Glomerular endothelial cell (primary cell): ENCODE measurements at places on chromosomes 5 and 9.
A peak's percentile ranks its signal among the peaks of the same experiment; 100 is the strongest.

DNA sequence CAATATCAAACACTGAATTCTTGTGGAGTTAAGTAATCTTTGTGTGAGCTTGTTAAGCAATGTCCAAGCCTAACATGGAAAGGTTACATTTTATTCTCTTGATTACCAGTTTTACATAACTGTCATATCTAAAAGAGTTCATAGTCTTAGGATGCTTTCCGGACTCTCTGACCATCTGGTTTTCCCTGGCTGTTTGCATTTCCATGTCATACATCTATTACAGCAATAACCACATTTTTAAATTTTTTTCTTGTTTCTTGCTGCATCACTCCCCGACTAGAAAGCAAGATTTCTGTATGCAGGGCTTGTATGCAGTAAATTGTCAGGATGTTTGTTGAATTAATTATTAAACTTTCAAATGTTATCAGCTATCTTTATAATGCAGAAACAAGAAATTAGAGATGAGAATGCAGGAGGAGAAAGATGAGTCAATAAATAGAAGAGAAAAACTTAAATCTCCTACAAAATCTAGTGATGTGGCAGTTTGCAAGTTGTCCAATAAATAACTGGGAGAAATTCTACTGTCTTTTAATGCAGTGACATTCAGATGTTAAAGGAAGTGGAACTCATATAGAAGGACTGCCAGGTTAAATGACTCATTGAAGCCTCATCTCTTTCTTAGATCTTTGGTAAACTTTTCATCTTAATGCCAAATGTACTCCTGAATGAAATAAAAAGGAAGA lies 179.6 kb upstream of the SGCD start:
- DNase-seq: no peak

GRCh38 chr5:27315363-27316270 lies 277.2 kb upstream of the CDH9 start:
- DNase-seq: no peak

DNA sequence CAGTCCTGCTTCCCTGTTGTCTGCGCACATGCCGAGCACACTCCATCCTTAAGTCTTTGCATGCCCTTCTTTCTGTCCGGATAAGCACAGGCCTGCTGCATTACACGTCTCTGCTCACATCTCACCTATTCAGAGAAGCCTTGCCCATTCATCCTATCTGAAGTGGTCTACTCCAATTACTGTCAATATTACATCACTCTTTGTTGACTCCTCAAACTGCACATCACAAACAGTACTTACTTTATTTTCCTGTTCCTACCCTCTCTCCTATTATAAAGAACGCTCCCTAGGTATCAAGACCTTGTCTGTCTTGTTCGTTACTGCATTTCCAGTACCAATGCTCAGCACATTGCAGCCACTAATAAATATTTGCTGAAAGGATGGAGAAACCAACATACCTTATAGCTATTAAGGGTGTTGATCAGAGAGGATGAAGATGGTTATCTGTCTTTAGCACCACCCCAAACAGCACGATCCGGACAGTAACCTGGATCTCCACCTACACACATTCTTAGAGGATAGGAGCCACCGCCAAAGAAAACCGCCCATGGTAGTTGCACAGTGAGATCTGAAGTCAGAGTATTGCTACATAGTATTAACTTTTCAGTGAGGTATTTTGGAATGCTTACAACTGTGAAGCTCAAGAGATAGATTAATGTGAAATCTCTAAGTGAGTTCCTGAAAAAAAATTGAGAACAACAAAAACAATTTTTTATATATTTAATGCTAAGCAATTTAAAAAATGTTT lies 1.6 kb upstream of the PRRC1 start:
- DNase-seq: no peak

GRCh38 chr5:132673488-132673887 lies 301 bp upstream of the IL4 start:
- DNase-seq: no peak

GRCh38 chr5:83377131-83377865 lies 94.2 kb upstream of the VCAN start:
- DNase-seq: no peak

DNA sequence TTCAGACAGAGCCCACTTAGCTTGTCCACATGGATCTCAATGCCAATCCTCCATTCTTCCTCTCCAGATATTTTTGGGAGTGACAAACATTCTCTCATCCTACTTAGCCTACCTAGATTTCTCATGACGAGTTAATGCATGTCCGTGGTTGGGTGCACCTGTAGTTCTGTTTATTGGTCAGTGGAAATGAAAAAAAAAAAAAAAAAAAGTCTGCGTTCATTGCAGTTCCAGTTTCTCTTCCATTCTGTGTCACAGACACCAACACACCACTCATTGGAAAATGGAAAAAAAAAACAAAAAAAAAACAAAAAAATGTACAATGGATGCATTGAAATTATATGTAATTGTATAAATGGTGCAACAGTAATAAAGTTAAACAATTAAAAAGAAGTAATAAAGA lies 59.0 kb downstream of the BASP1 start:
- no peak for DNase-seq

GRCh38 chr5:125450771-125451170 lies 704.3 kb upstream of the ZNF608 start:
- DNase-seq: no peak

DNA sequence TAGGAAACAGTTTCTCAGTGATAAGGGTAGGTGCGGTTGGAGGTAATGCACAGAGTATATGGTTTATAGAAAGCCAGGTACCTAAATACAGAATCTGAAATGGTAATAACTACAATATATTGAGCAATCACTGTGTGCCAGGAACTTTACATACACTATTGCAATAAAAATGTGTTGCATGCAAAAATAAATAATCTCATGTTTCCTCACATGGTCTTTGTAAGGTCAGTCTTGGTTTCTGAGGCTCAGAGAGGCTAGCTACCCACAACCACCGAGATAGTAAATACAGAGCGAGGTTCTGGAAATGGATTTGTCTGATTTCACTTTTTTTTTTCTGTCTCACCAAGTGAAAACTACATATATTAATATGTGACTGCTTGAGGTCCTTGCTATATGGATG lies 128.9 kb downstream of the CAMK4 start:
- DNase-seq: no peak

DNA sequence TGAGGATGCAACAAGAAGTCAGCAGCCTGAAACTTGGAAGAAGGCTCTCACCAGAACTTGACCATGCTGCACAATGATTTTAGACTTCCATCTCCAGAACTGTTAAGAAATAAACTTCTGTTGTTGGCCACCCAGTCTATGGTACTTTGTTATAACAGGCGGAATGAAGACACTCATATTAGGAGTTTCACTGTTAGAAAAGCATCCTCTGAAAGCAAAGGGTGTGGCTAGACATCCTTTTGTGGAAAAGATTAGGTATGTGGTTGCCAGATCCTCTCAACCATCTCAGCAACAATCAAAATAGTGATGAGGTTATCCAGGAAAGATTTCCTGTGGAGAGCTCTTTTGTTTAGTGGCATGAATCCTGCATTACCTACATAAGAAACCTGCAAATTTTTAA lies 20.7 kb downstream of the ITGA2 start:
- DNase-seq: no peak

- DNase-seq: no peak
Observed at GRCh38 chr5:105413406-105413990, 1850.9 kb upstream of the NUDT12 start.

DNA sequence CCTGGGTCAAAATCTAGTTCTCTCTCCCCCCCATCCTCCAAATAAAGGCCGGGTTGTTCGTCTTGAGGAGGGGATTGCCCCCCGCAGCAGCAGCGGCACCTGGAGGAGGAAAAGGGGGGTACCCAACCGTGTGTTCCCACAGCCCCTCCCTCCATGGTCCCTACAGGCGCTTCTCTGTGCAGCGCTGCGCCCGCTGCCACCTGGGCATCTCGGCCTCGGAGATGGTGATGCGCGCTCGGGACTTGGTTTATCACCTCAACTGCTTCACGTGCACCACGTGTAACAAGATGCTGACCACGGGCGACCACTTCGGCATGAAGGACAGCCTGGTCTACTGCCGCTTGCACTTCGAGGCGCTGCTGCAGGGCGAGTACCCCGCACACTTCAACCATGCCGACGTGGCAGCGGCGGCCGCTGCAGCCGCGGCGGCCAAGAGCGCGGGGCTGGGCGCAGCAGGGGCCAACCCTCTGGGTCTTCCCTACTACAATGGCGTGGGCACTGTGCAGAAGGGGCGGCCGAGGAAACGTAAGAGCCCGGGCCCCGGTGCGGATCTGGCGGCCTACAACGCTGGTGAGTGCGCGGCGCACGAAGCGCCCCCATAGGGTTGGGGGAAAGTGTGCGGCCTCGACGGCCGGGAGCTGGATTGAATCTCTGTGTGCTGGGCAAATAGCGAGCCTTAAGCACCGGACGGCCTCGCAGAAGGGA lies 3.5 kb downstream of the LHX2 start:
- DNase-seq: no peak

DNA sequence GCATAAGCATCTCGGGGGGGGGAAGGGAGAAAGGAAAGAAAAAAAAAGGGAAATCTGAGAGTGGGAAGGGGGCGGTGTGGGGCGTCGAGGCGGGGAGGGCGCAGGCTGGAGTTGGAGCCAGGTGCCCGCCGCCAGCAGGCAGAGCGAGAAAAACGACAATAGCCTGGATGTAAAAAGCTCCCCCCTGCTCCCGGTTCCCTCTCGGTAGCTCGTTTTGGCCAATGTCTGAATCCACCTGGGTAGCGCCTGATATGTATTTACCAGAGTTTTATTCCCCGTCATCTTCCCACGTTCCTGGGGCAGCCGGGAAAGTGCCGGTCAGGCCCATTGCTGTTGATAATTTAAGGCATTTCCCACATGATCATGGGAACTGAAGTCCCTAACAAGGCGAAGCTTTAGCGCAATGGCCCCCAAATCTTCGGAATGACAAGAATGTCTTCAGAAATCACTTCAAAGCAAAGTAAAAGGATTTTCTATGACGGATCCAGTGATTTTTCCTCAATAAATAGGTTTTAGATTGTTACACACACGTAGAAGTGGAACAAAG lies 3.0 kb upstream of the OTP start:
- no peak for DNase-seq

- DNase-seq: no peak
Observed at GRCh38 chr5:133398646-133399101, 213.7 kb downstream of the FSTL4 start.

- no peak for DNase-seq
Observed at GRCh38 chr5:10702040-10702629, 58.9 kb downstream of the DAP start.

GRCh38 chr5:139232147-139232724 lies 34.1 kb upstream of the SIL1 start:
- DNase-seq: no peak

DNA sequence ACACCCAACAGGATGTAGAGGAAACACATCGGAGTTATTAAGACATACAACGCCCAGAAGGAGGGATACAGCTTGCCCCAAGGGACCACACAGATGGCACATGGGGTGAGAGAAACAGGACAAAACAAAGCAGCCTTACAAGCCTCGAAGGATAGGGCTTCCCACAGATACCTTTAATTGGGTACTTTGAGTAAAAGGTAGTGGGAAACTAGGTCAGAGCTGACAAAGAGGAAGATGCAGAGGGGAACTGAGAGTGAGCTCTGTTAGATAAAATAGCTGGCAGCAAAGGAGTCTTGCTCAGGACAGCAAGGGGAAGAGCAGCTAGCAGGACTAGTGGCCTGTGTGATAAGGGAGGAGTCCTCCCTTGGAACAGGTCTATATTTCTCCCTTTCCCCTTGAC lies 48.2 kb downstream of the OTP start:
- DNase-seq: no peak

GRCh38 chr5:14123974-14124482 lies 19.1 kb upstream of the TRIO start:
- DNase-seq: no peak

- DNase-seq: no peak
Observed at GRCh38 chr5:140133514-140134167, 7.9 kb downstream of the IGIP start.

DNA sequence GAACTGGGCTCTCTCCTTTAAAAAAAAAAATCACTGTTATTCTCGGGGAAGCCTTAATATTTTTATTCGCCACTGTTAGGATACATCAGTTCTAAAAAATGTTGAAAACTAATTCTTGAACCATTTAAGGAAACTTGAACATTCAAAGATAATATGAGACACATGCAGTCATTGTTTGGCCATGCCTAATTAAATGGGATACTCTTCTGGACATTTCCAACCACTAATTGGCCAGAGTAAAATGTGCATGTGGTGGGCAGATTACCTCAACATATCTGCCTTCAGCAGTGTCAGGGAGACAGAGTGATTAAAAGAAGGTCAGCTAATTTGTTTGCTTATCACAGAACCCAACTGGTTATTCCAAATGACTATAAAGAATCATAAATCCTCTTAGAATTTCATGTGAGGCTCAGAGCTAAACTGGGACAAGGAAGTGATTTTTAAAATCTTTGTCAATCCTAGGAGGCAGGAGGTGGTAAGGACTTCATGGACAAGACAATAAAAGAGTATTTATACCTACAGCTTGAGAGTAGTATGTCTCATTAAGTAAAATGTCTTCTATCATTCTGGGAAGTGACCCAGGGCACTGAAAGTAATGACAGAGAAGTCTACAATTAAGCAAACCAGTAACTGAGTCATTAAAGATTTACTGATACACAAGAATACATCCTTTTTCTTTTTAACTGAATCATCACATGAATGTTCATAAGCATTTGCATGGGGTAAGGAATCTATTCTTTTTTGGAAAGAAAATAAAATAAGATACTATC lies 242.9 kb upstream of the TRPM3 start:
- DNase-seq: no peak

GRCh38 chr9:25350011-25350410 lies 328.2 kb downstream of the TUSC1 start:
- DNase-seq: no peak

DNA sequence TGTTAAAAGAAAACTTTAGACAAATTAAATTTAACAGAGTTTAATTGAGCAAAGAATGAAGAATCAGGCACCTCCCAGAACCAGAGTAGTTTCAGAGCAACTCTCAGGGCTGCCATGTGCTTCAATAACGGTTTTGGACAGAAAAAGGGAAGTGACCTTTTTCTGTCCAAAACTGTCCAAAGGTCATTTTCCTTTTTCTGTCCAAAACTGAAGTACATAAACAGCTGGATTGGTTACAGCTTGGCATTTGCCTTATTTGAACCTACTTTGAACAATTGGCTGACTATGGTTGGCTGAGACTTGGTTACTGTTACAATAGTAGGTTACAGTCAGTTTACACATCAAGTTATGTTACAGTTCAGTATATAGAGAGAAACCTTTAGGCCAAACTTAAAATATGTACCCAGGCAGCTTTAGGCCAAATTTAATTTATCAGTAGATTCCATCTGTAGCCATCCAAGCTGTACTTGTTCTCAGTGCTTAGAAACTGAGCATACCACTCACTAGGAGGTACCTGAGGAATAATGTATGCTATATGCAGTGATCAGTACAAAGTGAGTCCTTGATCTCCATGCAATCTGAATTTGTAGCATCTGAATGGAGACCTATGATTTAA lies 44.0 kb downstream of the C9orf85 start:
- no peak for DNase-seq

DNA sequence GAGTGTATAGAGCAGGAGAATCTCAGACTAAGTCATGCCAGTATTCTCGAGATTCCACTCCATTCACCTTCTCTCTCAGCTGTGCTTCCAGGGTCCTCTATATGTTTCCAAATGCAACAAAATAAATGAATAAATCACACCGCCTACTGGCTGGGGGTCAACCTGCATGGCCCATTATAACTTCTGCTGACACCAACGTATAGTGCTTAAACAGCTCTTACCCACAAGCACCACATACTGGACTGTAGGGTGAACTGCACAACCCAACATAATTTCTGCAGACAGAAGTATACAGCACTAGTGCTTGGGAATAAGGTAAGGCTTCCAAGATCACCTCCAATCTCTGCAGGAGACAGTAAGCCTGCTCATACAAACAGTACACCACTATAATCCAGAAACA lies 33.1 kb upstream of the HTR4 start:
- DNase-seq: peak; percentile 18
